Sigmoid colon (tissue), 7 donors: ENCODE measurements at places on chromosomes 5 and 9. TPM values are rescaled to one million over a fixed set of nuclear protein-coding genes. Genes with fewer than 3 reads are reported as not detected.

AGXT2 gene
- not detected for total RNA-seq

ZFP62 gene
- 22.2 TPM for total RNA-seq

NTNG2 gene
- 6.0 TPM for total RNA-seq

SEMA6A gene
- total RNA-seq = 29.3 TPM

PCDHB12 gene
- total RNA-seq = 10.2 TPM

NUTM2G gene
- not detected for total RNA-seq

ZNF658 gene
- total RNA-seq = 6.0 TPM

TNPO1 gene
- 145 TPM for total RNA-seq

CACFD1 gene
- 13.4 TPM for total RNA-seq

CDH12 gene
- total RNA-seq = not detected

MOB3B gene
- total RNA-seq = 8.6 TPM

TEX48 gene
- total RNA-seq = not detected

LHX6 gene
- total RNA-seq = 4.7 TPM

UTP15 gene
- 17.9 TPM for total RNA-seq

BSPRY gene
- total RNA-seq = 0.36 TPM

PCDHGA7 gene
- total RNA-seq = 15.2 TPM

CXXC5 gene
- 17.1 TPM for total RNA-seq

HAVCR1 gene
- total RNA-seq = not detected

GBGT1 gene
- total RNA-seq = 20.5 TPM

PCDHGB7 gene
- 18.6 TPM for total RNA-seq

PHF24 gene
- 2.2 TPM for total RNA-seq

RORB gene
- 1.1 TPM for total RNA-seq

PSMB7 gene
- 136 TPM for total RNA-seq

FABP6 gene
- 1.4 TPM for total RNA-seq

TMEM252 gene
- total RNA-seq = not detected

MIGA2 gene
- 28.8 TPM for total RNA-seq

DMGDH gene
- 1.8 TPM for total RNA-seq

PPP3R2 gene
- total RNA-seq = not detected

ADAMTS16 gene
- total RNA-seq = 5.3 TPM

TRPM6 gene
- total RNA-seq = 0.41 TPM

EQTN gene
- total RNA-seq = not detected

STKLD1 gene
- total RNA-seq = 0.49 TPM

BTNL3 gene
- 0.36 TPM for total RNA-seq

HBEGF gene
- 10.9 TPM for total RNA-seq

ELOVL7 gene
- total RNA-seq = 2.5 TPM

LHX2 gene
- total RNA-seq = not detected

SPATA31A3 gene
- total RNA-seq = not detected

DRD1 gene
- not detected for total RNA-seq
